ENCODE measurements at places on chromosomes 12 and 14.

DNA sequence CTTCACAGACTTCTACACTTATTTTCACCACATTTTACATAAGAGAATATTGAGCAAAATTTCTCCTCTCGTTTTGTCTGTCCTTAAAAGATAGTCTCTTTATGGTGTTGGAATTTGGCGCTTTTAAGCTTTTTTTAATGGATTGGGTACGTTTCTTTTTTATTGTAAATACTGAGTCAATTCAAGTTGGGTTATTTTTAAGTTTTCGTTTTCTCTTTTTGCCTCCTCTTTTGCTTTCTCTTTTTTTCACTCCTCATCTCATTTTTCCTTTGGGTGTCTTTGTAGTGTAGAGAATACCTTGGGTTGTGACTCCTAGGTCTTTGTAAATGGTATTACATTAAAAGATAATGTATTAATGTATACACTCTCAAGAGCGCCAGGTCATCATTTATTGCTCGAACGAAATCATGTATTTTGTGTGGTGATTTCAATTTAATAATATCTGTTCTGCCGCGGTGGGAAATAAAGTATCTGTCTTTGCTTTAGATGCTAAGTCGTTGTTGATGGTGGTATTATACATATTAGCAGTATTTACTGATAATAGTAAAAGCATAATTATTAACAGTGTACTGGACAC lies 845 bp downstream of the TMX1 start:
- DNase-seq = no peak

DNA sequence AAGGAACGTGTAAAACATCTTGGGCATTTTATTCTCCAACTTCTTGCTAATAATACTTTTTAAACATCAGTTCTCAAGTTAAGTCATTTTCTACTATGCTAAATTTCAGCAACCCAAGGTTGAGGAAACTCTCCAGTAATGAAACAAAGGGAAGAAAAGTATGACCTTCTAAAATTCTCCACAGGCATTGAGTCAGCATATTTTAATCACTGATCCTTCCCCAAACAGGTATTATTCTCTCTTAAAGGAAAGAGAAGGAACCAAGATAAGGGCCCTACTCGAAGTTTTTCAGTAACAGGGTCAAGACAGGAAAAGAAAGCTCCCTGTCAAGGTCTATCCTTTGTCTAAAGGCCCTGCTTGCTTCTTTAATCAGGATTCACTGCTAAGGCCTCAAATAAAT lies 3.0 kb downstream of the KICS2 start:
- DNase-seq = no peak

GRCh38 chr12:132687211-132688164 lies at the start of the genes POLE and PXMP2:
Gene POLE, minus strand, starts transcription at chr12:132687342. Its CDS starts 27 bp downstream, at chr12:132687315.
Gene PXMP2, plus strand, starts transcription at chr12:132687587. Its CDS starts 84 bp downstream, at chr12:132687671.
- peak; percentile 91 for DNase-seq

DNA sequence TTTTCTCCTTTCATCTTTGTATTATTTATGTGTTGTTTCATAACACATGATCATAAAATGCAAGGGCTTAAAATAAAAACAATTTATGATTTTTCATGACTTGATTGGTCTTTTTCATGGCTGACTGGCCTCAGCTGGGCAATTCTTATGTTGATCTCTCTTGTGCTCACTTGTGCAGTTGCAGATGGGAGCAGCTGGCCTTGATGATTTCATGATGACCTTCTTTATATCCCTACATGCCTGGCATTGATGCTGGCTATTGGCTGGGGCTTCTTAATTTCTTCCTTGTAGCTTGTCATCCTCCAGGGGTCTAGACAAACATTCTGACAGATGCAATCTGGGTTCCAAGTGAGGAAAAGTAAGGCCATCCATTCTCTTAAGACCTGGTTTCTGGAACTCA lies 1832.8 kb upstream of the FLRT2 start:
- DNase-seq = no peak

DNA sequence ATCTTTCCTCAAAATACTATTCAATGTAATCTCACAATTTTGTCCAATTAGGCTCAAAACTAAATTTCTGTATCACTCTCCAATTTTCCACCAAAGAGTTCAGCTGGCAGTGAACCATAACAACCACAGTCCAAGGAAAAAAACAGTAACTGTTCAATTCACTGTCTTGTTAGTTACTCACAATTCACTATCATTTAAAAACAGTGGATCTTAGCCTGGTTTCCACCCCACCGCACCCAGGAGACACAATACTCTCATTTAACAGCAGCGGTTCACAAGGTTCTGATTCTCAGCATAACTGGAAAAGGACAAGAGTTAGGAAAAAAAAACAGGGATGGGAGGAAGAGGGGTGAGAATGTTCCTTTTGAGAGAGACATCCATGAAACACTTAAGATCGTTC lies 40.5 kb downstream of the MED13L start:
- no peak for DNase-seq

DNA sequence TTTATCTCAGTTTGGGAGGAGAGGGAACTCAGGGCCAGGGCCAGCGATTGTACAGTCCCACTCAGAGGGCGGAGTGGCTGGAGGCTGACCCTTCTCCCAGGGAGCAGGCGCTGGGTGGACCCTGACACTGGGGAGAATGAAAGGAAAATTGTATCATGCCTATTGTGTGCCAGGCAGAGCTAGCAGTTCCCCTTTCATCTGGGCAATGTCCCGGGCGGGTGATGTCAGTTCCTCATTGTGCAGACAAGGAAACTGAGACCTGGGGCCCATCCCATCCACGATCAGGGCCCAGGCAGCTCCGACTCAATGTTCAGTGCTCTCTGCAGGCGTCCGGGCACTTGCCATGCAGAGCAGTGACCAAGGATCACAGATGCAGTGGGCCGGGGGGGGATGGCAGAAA lies 101.9 kb upstream of the RTL1 start:
- no peak for DNase-seq

DNA sequence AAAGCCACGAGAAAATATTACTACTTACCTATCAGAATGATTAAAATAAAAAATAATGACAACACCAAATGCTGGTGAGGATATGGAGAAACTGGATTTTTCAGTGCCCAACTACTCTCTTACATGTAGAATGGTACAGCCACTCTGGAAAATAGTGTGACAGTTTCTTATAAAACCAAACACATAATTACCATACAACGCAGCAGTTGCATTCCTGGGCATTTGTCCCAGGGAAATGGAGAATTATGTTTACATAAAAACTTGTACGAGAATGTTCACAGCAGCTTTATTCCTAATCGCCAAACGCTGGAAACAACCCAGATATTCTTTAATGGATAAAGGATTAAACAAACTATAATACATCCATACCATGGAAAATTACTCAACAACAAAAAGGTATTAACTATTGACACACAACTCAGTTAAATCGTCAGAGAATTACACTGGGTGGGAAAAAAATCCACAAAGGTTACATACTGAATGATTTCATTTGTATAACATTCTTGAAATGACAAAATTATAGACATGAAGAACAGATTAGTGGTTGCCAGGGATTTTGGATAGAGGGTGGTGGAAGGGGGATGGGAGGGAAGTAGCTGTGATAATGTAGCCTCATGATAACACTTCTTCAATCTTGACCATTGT lies 35.4 kb downstream of the TAOK3 start:
- DNase-seq = no peak

DNA sequence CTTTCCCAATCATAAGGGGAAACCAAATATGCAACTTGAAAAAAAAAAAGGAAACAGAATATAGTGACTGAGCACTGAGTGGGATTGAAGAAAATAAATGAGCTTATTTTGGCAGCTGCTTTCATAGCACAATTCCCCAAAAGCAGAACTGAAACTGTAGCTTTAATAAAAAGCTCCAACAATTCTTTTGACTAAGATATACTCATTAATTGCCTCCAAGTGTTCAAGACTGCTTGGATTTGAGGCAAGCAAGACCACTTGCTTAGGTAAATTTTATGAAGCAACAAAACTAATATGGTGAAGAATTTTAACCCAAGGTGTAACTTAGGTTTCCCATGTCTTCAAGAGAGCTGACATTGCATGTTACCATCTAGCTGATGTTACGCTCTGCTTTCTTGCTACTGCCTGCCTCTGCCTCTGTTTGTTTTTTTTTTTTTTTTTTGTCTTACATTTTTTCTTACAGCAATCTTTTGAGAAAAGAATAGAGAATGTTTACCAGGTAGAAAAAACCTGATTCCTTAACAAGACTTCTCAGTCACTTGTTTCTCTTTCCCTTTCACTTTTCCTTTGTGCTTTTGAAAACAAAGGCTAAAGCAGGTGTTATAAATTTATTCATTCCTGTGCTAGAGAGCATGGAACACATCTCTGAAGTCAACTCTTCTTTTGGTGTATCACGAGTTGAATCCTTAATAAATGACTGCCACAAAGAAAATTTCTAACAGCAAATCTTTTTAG lies 134.4 kb downstream of the BCAT1 start:
- no peak for DNase-seq

DNA sequence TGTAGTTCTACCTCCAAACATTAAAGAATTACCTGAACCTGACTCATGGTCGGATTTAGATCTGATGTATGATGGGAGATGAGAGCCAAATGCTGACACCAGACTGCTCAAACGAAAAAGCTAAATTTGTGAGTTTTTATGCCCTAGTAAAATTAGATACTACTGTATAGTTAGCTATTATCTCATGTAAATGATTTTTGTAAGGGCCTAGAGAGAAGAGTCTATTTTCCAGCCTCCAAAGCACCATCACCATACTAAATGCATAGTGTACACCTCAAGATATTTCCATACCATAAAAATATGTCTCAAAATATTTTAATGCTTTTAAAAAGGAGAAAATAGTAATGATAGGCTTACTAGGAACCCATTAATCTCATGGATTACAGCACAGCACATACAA lies 18.3 kb downstream of the ANKS1B start:
- DNase-seq = no peak

GRCh38 chr12:121017966-121018491 lies 1.7 kb upstream of the C12orf43 start:
- no peak for DNase-seq

DNA sequence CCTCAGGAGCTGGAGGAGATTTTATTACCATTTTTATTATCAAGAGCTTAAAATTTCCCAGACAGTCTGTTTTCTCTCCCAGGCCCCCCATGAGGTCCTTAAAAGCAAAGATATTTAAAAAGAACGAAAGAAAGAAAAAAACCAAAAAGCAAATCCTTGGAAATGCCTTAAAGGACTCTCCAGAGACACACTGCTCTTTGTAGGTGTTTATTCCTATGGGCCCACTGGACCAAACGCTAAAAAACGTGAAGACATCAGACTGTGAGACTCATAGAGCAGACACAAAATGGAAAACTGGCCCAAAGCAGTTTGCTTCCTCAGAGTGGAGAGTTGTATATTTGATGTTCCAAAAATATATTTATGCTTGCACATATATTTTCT lies 1.2 kb upstream of the NID2 start:
- DNase-seq = no peak

- DNase-seq = no peak
Observed at GRCh38 chr12:68477261-68477772, 133.4 kb upstream of the RAP1B start.

DNA sequence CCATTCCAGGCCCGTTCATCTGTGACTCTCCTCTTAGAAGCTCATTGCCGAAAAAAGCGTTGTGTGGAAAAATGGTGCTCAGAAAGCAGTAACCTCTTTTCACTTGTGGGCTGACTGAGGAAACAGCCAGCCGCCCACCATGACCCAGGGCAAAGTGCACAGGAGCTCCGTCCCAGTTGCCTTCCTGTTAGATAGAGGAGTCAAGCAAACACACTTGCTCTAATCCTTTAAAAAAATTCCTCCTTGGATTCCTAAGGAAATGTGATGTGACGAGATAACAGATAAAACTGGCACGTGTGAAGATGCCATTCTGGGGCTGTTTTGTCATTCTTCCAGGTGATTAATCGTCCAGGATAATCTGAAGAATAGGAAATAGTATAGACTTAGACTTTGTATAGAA lies 396.8 kb upstream of the DDHD1 start:
- no peak for DNase-seq

DNA sequence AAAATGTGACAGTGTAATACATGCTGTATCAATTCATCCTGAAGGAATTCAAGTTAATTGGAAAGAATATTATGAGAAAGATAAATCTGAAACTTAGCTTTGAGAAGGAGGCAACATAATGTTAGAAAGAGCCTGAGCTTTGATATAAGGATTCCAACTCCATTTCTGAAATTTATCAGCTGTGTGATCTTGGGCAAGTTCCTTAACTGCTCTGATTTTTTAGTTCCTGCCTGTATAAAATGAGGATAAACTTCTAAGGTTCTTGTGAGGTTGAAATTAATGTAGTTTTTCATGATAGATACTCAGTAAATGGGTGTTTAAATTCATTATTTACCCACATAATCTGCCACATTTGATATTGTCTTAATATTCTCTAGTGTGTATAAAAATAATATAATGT lies 14.6 kb upstream of the ATP2B1 start:
- DNase-seq = no peak

GRCh38 chr12:130816097-130816496 lies 23.0 kb downstream of the STX2 start:
- DNase-seq = no peak

GRCh38 chr12:113064395-113065125 lies 8.0 kb downstream of the DTX1 start:
- no peak for DNase-seq

DNA sequence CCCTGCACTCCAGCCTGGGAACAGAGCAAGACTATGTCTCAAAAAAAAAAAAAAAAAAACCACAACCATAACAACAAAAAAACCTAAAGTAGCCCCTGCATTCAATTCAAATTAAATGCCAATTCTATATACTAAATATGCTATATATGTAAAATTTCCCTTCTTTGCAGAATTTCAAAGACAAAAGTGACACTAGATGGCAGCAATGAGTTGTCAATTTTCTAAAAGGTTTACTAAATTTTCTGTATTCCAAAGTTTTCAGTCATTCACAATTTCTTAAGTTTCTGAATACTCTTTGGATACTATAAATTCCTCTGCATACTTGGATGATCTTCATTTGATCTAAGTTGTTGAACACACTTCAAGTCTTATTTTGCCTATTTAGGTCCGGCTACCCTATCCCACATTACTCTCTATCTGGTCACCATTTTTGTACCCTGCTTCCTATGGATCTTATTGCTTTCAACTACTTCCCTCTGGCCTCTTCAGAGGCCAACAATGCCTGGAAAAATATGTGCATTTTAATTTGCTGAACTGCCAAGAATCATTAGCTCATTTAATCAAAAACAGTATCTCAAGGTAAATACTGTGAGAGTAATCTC lies 27.9 kb downstream of the HNRNPC start:
- no peak for DNase-seq

- no peak for DNase-seq
Observed at GRCh38 chr14:33959692-33960151, 8.8 kb upstream of the EGLN3 start.

DNA sequence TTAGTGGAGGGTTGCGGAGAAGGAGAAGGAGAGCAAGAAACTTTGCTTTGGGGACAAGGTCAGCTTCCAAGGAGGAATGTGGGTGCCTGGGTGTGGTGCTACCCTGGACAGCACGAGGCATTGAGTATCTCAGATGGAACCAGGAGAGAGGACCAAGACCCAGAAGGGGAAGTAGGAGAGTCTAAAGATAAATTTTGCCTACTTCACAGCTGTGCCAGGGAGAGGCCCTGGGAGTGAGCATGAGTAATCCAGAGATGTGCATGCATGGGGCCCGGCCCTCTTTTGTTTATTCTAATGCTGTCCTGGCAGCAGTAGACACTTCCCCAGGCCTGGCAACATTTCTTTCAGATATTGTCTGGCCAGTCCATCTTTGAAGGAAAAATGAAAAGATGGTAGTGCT lies 49.5 kb upstream of the GNPNAT1 start:
- no peak for DNase-seq

GRCh38 chr12:49984476-49985359 lies 12.0 kb downstream of the AQP6 start:
- DNase-seq = no peak

All from stimulated activated CD4-positive, alpha-beta T cell treated with anti-CD3 and anti-CD28 coated beads, Interleukin-12 subunit alpha, Interleukin-12 subunit beta, amount 100 ng/mL, for 24 hours (primary cell).